M059J (cell line): ENCODE measurements at places on chromosomes 16 and 17. TPM values are rescaled to one million over a fixed set of nuclear protein-coding genes. Genes with fewer than 3 reads are reported as not detected.

DNA sequence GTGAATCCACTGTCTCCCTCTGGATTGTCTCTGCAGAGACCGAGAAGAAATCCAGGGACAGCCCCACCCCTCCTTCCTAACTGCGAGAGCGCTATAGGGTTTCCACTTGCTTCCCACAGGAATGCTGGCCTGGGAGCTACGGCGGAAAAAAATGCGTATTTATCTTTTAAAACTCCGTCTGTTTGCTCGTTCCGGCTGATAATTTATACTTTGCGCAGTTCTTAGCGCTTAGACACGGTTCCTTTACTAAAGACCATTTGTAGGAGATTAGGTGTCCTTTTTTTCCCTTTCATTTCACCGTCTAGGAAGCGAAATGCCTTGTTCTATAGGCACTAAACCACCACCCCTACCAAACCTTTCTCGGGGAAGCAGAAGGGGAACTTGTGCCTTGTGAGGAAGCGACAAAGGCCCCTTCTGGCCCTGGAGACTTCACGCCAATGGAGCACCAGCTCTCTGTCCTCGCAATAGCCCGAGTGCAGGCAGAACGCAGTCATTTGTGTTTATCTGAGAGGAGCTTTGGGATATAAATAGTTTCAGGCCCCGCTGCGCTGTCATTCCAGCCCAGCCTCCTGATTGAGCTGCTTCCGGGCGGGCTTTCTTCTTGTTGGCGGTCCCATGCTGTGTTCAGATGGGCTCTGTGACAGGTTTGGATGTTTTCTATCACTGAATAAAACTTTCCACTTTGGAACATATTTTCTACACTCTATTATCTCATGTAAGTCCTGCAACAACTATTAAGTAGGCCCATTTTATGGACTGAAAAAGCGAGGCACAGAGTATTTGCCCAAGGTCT lies 791 bp upstream of the SUPT4H1 start:
- DNase-seq: peak; percentile 59

The SECTM1 gene
- total RNA-seq: 30.2 and 41.0 TPM in 2 replicates

DNA sequence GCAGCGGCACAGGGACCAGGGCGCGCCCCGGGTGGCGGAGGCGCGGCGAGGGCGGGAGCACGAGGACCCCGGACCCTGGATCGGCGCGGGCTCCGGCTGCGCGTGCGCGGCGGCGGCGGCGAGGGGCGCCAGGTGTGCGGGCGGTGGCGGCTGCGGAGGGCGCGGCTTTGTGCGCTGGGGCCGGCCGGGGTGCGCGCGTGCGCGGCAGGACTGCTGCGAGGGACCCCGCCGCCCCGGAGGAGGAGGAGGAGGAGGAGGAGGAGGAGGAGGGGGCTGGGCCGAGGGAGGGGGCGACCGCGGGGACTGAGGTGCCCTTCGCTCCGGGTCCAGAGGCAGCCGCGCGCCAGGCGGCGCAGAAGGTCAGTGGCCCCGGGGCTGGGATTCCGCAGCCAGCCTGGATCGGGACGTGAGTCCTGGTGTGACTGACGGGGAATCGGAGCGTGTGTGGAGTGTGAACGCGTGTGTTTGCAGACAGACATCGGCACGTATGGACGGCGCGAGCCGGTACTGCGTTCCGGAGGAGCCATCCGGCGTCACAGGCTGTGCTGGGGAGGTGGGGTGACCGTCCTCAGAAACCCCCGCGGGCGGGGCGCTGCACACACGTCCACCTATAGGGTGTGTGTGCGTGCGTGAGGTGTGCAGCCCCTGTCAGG lies 19.5 kb upstream of the RAP1GAP2 start:
- no peak for DNase-seq

DNA sequence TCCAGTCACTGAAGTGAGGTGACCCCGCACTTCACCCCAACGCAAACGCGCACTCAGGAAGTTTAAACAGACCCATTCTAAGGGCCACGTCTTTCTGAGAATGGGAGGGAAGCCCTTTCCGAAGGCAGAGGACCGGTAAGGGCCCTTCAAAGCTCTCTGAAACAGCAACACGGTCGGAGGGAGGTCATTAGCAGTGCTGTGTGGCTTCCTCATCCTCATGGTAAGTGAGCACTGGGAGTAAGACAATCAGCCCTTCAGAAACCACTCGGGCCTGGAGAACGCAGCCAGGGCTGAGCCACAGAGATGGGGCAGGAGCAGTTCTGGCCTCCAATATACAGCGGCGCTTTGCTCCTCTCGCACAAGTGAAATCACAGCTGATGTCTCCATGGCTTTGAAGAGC lies 23.7 kb downstream of the SRL start:
- no peak for DNase-seq

DNA sequence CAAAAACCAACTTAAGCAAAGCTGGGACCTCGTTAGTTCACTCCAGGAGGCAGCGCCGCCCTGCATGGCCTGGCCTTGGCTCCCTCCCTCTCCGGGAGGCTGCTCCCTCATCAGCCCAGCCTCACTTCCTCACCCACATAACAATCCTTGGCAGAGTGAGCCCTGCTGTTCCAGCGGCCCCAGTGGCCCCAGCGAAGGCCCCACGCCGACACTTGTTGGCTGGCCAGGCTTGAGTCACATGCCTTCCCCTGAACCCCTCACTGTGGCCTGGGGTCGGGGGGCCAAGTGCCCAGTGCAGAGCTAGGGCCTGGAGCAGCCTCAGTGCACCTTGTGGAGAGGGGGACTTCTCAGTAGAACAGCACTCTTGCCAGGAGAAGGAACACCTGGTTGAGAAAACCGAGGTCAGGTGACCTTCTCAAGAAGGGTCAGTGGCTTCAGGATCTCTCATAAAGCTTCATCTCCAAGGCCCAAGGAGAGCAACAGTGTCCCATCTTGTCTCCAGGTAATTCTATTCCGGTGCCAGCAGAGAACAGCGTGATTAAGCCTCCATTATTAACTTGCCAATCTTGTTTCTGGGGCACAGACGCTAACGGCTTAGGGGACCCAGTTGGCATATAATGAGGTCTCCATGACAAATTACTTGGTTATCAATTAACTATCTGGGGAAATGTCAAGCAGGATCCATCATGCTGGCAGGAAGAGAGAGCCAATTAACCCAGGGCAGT lies 26.8 kb downstream of the ENDOV start:
- DNase-seq: no peak

The GPR179 gene
- total RNA-seq: not detected in 2 replicates

- DNase-seq: no peak
Measured at GRCh38 chr17:41932816-41933389, 2.5 kb downstream of the ODAD4 start.

DNA sequence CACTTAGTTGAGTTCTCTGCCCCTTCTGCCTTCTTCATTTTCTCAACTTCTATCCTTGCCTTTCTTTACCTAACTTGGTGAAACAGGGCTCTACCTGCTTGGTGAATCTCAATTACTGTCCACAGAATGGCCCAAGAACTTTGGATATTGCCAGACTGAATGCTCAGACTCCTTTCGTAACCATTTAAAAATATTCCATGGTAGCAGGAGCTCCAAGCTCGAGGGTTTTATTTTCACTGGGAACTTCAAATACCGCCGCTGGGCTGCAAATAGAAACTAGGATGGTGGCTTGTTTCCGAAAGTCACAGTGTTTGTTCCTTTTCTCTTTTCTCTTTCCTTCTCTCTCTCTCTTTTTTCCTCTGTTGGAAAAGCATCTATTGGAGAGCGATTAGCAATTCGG lies 13.2 kb downstream of the TMEM100 start:
- no peak for DNase-seq

DNA sequence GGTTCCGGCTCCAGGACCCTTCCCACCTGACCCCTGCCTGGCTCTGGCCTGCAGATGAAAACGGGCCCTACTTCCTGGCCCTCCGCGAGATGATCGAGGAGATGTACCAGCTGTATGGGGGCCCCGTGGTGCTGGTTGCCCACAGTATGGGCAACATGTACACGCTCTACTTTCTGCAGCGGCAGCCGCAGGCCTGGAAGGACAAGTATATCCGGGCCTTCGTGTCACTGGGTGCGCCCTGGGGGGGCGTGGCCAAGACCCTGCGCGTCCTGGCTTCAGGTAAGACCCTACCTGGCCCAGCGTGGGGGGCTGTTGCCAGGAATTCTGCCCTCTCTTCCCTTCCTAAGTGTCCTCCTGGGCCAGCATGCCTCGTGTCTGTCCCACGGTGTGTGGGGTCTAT lies 8.6 kb upstream of the SLC7A6 start:
- no peak for DNase-seq

The HSPB9 gene
- not detected in 2 replicates for total RNA-seq

The GGA3 gene
- total RNA-seq: 10.2 and 18.1 TPM in 2 replicates

DNA sequence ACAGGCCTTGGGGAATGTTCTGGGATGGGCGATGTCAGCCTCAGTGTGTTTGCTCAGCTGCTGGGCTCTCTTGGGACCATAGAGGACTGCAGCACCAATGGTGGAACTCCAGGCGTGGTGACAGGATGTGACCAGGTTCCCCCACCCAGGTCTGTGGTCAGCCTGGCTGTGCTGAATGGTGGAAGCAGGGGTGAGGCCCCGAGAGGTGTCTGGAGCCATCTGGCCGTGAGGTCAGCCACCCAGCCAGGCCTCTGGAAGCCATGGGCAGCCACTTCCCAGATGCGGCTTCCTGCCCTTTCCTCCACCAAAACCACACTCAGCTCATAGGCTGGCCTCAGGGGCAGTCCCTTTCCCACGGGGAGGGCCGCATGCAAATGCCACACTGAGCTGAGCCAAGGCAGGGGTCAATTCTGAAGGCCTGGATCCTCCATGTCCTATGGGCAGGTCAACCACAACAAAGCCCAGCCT lies 7.8 kb upstream of the MAPK7 start:
- peak; percentile 45 for DNase-seq

DNA sequence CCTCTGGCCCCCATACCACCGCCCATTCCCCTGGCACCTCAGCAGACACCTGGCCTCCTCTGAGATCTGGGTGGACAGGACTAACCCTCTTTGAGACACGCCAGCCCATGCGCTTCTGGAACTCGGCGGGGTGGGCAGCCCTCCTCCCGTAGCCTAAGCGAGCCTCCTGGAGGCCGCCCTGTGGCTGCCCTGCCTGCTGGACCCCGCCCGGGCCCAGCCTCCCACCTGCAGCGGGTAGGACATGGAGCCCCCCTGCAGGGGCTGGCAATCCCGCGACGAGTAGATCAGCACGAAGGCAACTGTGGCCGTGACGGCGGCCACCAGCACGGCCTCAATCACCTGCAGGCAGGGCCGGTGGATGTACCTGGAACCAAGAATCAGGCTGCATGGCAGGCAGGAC lies 8.2 kb upstream of the CCDC154 start:
- no peak for DNase-seq

The FBXW10 gene
- 0.07 TPM in 1 of 2 replicates, not detected in the other for total RNA-seq
